MV-4-11 (cell line): ENCODE measurements at places on chromosomes 11 and 22.

GRCh38 chr11:72238492-72239312 is 5.3 kb downstream of the PHOX2A start:
- DNase-seq, result no peak

GRCh38 chr22:27259433-27259832 is 542.1 kb downstream of the MN1 start:
- DNase-seq, result no peak

DNA sequence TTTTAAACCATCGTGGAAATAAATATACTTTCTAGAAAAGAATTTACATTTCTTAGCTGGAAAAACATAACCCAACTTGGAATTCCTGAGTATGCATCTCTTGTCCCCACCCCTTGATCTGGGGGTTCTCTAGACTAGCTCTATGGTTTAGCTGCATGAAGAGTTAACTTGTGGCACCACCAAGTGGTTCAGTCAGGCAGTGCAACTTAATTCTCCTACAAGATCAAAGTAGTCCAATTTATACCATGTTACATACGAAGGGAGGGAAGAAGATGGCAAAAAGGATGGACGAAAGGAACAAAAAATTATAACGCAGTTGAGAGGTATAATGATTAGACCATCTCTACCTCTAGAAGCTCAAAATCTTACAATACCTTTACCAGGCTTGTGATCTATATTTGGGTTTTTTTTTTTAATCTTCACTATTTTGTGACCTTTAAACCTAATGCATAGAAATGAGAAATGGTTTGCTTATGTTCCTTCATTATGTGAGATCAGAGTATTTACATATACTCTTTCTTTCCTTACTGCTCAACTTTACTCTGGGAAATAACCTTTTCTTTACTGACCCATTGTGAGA is 28.5 kb upstream of the ALKBH3 start:
- DNase-seq, result peak; percentile 51

GRCh38 chr11:92311616-92312449 is 87.2 kb downstream of the FAT3 start:
- DNase-seq, result peak; percentile 17

- no peak for DNase-seq
These were observed 726.1 kb upstream of the CCDC90B start for GRCh38 chr11:84012171-84012826.

- no peak for DNase-seq
These were observed 497 bp upstream of the SYT12 start for GRCh38 chr11:67022341-67022933.

DNA sequence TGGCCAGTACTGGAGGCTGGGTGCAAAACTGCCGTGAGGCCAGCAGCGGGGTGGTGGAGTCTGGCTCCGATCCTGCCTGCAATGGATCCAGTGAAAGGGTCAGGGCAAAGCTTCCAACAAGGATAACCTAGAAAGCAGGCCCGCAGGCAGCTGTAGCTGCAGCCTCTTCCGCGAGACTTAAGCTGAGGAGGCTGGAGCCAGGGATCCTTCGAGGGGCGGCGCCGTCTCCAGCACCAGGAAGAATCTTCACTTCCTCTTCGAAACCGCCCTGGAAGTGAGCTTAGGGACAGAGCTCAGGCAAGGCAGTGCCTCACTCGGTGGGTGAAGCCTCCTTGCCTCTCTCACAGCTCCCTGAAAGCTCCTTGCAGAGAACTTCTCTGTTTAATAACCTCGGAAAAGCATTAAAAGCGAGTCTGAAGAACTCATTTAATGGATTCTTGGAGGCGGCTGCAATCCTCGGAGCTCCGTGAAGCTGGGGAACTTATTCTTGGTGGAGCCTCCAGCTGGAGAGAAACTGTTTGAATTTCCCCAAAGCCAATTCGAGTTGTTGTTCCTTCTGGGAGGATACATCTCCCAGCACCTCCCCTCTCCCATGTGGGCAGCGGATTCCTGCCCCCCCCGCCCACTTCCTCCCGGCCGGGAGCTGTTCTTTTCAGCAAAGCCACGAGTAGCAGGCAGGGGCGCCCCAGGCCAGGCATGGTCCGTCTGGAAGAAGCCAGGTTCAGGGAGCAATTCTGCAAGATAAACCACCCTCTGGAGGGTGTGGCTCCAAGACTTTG is 169.9 kb downstream of the CTTN start:
- peak; percentile 88 for DNase-seq

DNA sequence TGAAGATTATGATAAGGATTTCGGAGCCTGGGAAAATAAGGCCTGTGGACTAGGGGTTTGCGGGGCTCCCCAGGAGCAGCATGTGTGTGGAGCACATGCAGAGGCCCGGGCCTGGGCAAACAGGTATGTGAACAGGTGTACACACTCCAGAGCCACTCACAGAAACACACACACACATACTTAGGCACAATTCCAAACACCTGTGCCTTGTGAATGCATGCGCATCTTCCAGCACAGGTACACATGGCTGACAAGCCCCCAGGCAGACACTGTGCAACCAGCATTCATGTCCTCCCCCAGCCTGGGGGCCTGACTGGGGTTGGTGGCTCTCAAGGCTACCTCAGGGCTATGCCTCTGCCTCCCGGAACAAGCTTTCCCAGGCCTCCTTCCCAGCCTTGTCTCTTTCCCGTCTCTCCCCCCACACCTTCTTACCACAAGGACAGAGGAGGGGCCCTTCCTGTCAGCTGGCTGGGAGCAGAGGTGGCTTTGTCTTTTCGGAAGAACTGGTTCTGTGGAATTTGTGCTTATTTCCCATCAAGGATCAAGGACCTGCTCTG is 2.6 kb upstream of the P2RY6 start:
- DNase-seq, result no peak

- no peak for DNase-seq
These were observed 8.7 kb downstream of the PRDM11 start for GRCh38 chr11:45155058-45155551.

- DNase-seq, result no peak
These were observed 20.0 kb upstream of the LMO1 start for GRCh38 chr11:8283465-8284230.

GRCh38 chr11:61962213-61963015 is 5.0 kb downstream of the FTH1 start:
- DNase-seq, result no peak

DNA sequence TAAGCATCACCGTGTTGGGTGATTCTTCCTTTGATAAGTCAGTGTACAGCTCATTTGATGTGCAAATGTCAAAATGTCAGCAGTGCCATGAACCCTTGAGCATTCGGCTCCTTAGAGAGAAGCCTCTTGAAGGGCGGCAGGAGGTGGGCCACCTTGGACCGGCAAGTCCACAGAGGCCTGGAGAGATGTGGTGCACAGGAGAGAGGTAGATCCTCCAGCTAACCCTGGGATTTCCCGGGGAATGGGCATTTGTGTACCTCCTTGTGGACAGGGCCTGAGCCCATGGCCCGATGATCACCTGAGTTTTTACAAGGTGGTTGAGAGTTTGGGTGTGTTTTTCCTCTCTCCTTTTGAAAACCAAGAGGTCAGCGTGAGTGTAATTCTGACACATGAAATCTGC is 133.2 kb upstream of the RCN1 start:
- DNase-seq, result no peak

DNA sequence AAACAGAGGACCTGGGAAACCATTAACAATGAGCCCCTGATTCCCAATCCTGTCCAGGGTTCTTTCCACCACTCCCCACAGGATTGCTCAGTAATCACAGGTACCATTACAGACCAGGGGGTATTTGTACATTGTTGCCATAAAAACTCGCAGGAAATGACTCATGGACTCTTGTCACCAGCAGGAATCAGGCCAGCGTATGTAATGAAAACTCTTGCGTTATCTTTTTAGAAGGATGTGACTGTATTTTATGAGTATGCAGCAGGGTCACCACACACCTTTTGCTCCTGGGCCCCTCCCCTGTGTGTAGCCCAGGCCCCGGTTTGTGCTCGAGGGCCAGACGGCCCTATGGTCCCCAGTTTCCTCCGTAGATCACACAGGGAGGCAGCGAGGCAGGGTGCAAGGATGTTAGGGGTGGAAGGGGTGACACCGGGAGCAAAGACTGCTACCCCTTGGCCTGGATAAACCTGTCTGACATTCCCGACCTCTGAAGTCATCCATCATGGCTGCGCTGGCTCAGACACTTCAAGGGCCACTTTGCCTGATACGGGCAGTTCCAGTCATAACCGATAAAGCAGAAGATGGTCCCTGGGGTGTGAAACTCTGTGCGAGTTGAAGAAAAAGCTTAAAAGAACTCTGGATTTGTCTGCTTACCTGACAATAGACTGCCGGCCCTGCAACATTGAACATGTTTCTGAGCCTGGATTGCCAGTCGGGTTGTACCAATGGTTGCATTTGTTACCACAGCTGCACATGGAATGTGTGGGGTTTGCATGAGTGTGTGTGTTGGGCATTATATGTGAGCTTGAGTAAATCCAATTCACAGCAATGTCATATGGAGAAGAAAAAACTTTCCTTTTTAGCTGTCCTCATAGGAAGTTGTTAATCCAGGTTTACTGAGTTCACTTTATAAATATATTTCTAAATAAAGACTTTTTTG is 56.9 kb downstream of the MICAL2 start:
- DNase-seq, result peak; percentile 73

DNA sequence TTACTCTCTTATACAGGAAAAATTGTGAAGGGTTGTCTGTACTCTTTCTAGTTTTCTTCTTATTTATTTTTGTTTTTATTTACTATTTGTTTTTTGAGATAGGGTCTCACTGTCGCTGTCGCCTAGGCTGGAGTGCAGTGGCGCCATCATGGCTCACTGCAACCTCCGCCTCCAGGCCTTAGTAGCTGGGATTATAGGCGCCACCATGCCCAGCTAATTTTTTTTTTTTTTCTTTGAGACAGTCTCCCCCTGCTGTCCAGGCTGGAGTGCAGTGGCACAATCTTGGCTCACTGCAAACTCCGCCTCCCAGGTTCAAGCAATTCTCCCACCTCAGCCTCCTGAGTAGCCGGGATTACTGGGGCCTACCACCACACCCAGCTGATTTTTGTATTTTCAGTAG is 18.4 kb downstream of the CUL5 start:
- DNase-seq, result no peak

DNA sequence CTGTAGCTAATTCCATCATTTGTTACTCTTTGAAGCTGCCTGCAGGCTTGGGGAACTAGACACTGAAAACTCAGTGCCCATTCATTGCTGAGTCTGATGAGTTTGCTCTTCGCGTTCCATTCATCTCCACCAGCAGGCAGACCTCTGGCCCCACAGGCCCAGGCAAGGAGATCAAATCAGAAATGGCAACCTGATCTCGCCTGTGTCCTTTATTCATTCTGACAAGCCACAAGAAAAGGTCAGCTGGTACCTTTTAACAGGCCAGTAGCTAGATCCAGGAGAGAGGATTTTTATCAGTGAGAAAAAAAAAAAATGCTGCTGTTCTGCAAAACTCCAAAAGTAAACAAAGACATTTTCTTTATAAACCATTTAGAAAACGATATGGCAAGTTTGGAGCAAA is 742.5 kb downstream of the ETS1 start:
- DNase-seq, result no peak

- DNase-seq, result peak; percentile 29
These were observed 6.1 kb downstream of the NUP50 start for GRCh38 chr22:45169591-45170466.

DNA sequence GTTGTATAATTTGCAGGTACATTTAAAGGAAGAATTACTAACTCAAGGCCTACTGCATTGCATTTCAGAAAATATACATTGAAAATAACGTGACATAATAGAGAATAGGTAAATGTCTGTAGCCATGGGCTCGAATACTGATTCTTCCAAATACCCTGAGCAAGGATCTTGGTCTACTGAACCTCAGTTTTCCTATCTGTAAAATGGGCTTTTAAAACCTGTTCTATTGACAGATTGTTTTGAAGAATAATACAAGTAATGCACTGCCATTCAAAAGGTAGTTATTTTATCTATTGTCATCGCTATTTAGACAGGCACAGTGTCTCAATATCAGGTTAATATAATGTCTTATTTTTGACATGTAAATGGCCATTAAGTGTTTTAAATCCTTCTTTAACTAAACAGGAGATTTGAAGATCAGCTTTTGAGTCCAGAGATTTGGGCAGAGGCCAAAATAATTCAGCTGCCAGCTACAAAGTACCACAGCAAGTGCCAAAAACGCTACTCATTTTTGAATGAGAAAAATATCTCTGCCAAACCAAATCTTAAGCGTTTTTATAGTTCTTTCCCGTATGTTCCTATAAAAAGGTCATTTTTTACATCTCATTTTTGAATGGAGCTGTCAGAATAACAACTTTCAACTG is 56.7 kb downstream of the CTSC start:
- no peak for DNase-seq

DNA sequence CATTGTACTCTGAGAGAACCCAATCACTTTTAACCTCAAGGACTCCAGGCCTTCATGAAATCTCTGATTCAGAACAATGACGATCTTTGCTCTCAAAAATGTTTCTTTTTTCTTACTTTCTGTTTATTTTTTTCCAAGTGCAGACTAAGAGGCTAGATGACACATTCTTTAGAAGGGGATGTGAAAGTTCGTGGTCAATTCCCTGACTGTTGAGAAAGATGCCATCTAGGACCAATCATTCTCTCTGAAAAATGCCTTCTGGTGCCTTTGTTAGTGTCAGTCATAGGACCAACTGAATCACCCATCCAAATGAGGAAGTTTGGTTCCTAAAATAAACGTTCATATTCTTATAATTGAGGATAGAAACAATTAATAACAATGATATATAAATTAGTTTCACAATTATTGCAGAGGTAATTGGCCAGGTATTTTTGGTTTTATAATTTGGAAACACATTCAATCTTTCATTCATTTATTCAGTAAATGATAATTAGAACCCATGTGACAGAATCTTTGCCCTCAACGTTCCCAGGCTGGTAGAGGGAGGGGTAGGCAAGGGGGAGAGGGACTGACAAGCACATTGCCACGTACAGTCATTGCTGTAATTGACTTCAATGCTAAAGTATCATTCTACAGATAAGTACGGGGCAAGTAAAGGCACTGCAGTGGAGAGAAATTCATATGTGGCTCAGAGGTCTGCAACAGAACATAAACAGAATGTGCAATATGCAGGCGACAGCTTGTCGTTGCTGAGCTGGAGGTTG is 333.4 kb upstream of the MPPED2 start:
- DNase-seq, result peak; percentile 98

DNA sequence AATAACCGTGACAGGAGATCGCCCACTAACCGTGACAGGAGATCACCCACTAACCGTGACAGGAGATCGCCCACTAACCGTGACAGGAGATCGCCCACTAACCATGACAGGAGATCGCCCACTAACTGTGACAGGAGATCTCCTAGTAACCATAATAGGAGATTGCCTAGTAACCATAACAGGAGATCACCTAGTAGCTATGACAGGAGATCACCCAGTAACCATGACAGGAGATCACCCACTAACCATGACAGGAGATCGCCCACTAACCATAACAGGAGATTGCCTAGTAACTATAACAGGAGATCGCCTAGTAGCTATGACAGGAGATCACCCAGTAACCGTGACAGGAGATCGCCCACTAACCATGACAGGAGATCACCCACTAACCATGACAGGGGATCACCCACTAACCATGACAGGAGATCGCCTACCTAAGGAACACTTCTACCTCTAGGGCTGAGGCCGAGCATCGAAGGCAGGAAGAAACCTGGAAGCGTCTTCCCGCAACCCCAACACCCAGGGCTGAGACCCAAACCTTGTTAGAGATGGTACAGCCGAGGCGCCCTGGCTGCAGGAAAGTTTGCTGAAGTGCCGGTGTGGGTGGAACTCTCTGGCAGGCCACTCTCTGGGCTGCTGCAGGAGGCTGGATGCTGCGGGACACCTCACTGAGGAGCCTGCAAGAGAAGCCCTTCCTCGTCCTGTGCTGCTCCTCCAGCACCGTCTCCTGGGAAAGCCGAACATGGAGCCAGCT is 67.5 kb upstream of the THY1 start:
- DNase-seq, result no peak
